Nephron progenitor cell (in vitro differentiated cells): ENCODE measurements at places on chromosomes 2 and 18.
A peak's percentile ranks its signal among the peaks of the same experiment; 100 is the strongest.

DNA sequence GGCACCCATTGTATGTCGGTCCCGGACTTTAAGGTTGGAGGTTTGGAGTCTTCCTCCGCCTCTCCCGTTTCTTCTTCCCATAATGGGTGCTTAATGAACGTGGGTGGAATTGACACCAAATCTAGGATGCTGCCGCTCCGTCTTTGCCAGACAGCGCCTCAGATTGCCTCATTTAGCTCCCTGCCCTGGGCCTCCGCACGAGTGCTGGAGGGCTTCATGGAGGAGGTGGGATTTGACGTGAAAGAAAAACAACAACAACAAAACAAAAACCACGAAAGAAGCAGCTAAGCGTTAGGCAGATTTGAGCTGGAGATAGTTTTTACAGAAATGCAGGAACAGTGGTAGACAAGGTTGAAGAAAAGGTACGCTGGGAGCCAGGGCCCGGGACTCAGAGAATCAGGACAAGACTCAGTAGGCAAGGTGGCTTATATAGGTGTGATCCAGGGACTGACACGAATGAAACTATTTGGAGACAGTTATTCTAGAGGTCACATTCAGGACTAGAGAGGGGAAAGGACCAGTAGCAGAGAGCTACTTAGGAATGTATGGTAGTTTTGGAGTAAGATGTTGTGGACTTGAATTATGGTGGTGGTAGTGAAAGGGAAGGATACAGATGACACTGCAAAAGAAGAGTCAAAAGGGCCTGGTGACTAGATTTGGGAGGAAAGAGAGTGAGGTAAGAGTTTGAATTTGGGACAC, 605 bp downstream of the ZNF2 start:
- H3K36me3 ChIP-seq = peaks cover 21% of the 10 kb centered on the region
- no peak for DNase-seq
- H3K27ac ChIP-seq = no peak overlapping the region
- H3K27me3 ChIP-seq = no peaks in the 10 kb centered on the region
- peaks cover 35% of the 10 kb centered on the region for H3K4me1 ChIP-seq
- H3K4me3 ChIP-seq = peak overlapping the region; percentile 98

DNA sequence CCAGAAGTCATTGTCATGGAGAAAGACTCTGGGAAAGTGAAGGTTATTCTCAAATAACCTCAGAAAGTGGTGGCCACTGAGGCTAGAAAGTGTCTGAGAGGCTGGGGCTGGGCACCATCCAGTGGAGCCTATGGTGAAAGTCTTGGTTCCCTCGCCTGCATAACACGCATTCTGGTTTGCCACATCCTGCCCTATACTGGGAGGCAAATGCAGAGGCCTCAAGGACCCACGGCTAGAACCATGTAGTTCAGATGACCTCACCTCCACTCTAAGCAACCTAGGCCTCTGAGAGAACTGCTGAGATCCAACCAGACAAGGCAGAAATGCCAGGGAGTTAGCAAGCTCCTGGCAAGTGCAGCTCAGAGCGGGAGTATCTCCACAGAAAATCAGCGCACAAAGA, 5.1 kb downstream of the ITGB6 start:
- no peak for DNase-seq
- H3K4me1 ChIP-seq = peaks cover 4% of the 10 kb centered on the region
- no peak overlapping the region for H3K4me3 ChIP-seq
- no peaks in the 10 kb centered on the region for H3K27me3 ChIP-seq

GRCh38 chr2:14626873-14627272, 5.6 kb upstream of the LRATD1 start:
- H3K27me3 ChIP-seq = peaks cover 33% of the 10 kb centered on the region
- no peaks in the 10 kb centered on the region for H3K36me3 ChIP-seq
- DNase-seq = no peak

DNA sequence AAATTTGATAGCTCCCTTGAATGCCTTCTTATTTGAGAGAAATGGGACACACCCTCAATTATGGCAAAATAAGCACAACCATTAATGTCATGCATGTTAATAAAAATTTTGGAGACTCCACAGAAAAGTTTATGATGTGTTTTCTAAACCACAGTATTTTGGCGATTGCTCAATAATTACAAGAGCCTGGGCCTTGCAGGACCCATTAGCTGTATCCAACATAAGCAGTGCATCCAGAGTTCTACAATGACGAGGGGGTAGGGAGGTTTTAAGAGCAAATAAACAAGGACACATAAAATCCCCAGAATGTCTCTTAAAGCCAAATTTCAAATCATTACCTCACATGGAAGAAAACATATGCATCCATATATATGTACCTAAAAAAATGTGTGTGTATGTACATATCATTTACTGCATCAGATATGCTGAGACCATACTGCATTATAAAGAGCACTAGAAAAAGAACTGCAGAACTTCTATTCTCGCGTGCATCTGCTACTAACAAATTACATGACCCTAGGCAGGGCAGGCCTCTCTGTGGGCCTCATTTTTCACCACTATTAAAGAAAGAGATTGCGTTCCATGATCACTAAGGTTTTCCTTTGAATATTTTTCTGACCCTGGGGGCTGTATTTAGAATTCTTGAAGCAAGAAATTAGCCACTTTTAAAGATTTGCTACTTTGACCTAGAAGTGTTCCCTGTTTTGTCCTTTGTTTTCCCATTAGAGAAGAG, 38.0 kb downstream of the CMPK2 start:
- H3K27ac ChIP-seq = no peak overlapping the region
- peaks cover 18% of the 10 kb centered on the region for H3K36me3 ChIP-seq
- DNase-seq = no peak
- H3K4me1 ChIP-seq = peaks cover 7% of the 10 kb centered on the region
- H3K27me3 ChIP-seq = peaks cover 6% of the 10 kb centered on the region

GRCh38 chr18:55014095-55014494, 54.8 kb upstream of the CCDC68 start:
- no peak overlapping the region for H3K27ac ChIP-seq
- DNase-seq = no peak
- H3K36me3 ChIP-seq = no peaks in the 10 kb centered on the region

DNA sequence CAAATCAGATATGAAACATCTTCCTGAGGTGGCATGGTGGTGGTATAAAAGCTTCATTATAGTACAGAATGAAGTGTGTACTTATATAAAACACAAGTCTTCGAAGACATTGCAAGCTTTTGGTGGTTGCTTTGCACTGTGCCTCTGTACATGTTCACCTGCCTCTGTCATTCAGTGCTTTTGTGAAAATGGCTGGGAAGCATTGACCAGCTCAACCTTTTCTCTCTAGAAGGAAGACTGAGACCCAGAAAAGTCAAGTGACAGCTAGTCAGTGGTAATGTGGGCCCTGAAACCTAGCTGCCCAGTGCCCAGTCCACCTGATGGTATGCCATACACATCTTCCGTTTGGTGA, 12.1 kb downstream of the ITGA6 start:
- no peaks in the 10 kb centered on the region for H3K36me3 ChIP-seq
- no peak for DNase-seq
- peaks cover 40% of the 10 kb centered on the region for H3K4me1 ChIP-seq
- H3K27me3 ChIP-seq = no peaks in the 10 kb centered on the region
- H3K27ac ChIP-seq = no peak overlapping the region

GRCh38 chr2:234710066-234710465, 213.2 kb upstream of the ARL4C start:
- no peak overlapping the region for H3K4me3 ChIP-seq
- DNase-seq = no peak
- H3K4me1 ChIP-seq = peaks cover 23% of the 10 kb centered on the region

GRCh38 chr18:59420244-59420643, 61.2 kb upstream of the LMAN1 start:
- no peaks in the 10 kb centered on the region for H3K36me3 ChIP-seq
- no peak overlapping the region for H3K27ac ChIP-seq
- H3K4me3 ChIP-seq = no peak overlapping the region

DNA sequence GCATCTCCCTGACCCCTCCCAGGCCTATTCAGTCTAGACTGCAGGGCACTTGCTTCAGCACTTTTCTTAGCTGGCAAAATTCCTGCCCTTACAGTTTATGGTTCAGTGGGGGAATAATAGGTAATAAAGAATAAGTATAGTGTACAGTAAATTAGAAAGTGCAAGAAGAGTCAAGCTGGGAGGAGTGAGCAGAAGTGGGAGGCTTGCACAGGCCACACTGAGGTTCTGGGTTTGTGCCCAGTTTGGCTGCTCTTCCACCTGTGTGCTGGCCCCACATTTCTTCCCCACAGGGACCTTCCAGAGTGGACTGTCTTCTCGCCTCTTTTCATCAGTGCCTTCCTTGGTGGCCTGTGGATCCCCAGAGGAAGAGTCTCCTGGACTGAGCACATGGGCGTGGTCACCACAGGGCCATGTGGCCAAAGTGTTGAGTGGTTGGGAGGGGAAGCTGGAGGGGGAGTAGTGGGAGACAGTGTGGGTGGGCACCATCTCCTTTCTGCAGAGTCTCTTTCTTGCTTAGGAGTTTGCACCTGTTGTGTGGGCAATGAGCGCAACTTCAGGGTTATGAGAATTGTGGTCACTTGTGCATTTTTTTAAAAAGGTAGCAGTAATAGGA, 128.6 kb upstream of the ZSWIM2 start:
- no peak overlapping the region for H3K4me3 ChIP-seq
- H3K27me3 ChIP-seq = no peaks in the 10 kb centered on the region
- H3K36me3 ChIP-seq = no peaks in the 10 kb centered on the region
- H3K27ac ChIP-seq = no peak overlapping the region
- H3K4me1 ChIP-seq = no peaks in the 10 kb centered on the region
- DNase-seq = no peak

GRCh38 chr18:22143347-22144340, 25.7 kb upstream of the GATA6 start:
- H3K36me3 ChIP-seq = no peaks in the 10 kb centered on the region
- no peak overlapping the region for H3K27ac ChIP-seq
- H3K4me1 ChIP-seq = no peaks in the 10 kb centered on the region
- H3K4me3 ChIP-seq = no peak overlapping the region
- H3K27me3 ChIP-seq = peaks cover 27% of the 10 kb centered on the region

DNA sequence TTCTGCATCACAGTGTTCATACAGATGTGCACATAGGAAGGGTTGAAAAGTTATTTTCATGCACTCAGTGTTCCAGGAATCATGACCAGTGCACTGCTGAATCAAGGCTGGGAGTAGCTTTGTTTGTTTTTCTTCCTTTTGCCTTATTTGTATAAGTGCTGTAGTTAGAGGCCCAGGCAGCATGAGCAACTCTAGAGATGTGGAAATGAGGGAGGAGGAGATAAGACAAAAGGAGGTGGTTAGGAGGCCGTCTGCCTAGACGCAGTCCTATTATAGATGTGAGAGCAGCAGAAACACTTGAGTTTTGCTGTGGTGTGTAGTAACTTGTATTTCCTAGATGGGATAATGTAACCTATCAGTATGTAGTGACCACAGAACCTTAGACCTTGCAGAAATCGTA, 264.3 kb upstream of the RASGRP3 start:
- H3K4me3 ChIP-seq = no peak overlapping the region
- no peak overlapping the region for H3K27ac ChIP-seq
- peaks cover 20% of the 10 kb centered on the region for H3K4me1 ChIP-seq
- no peak for DNase-seq
- peaks cover 33% of the 10 kb centered on the region for H3K36me3 ChIP-seq
- H3K27me3 ChIP-seq = no peaks in the 10 kb centered on the region

GRCh38 chr2:67880291-67880761, 182.5 kb downstream of the C1D start:
- peaks cover 54% of the 10 kb centered on the region for H3K4me1 ChIP-seq
- H3K27me3 ChIP-seq = peaks cover 2% of the 10 kb centered on the region
- no peaks in the 10 kb centered on the region for H3K36me3 ChIP-seq
- no peak for DNase-seq
